NAMALWA (cell line): ENCODE measurements at places on chromosomes 6 and 20.
A peak's percentile ranks its signal among the peaks of the same experiment; 100 is the strongest.

- DNase-seq = no peak
These were observed 12.4 kb upstream of the MYT1 start for GRCh38 chr20:64151633-64152530.

- DNase-seq = no peak
These were observed 260.6 kb downstream of the EYA4 start for GRCh38 chr6:133501675-133502270.

DNA sequence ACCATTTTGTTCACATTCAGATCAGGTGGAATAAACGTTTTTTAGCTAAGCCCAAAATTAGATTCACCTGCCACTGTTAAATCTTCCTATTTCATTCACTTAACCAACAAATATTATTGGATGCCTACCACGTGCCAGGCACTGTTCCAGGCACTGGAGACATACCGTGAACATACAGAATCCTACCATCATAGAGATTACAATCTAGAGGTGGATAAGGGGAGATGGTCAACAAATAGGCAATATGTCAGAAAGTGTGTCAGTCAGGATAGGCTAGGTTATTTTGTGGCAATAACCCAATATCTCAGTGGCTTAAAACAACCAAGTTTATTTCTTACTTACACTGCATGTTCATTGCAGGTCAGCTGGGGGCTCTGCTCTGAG, 58.7 kb upstream of the REV3L start:
- DNase-seq = no peak

- DNase-seq = no peak
These were observed 104.2 kb downstream of the PREX1 start for GRCh38 chr20:48723308-48724264.

DNA sequence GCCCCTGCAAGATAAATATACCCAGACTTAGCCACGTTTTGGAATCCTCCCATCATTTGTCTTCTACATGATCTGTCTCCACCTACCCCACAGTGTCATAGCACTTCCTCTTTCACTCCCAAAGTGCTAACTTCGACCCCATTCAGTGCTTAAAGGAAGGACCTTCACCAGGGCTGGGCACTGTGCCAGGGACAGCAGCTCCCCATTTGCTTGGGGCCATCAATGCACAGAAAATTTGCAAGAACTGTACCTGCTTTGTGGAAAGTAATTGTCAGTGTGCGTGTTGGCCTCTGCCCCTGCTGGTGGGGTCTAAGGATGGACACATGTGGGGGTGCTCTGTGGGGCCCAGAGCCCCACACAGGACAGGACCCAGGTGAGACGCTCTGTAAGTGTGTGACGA, 5.2 kb upstream of the BPIFA2 start:
- DNase-seq = peak; percentile 43
